Right renal pelvis (tissue), 4 donors: ENCODE measurements at places on chromosomes 1 and 21.
A peak's percentile ranks its signal among the peaks of the same experiment; 100 is the strongest.

- no peak for DNase-seq
These were observed 69.7 kb downstream of the RUNX1 start for GRCh38 chr21:34979383-34979782.

DNA sequence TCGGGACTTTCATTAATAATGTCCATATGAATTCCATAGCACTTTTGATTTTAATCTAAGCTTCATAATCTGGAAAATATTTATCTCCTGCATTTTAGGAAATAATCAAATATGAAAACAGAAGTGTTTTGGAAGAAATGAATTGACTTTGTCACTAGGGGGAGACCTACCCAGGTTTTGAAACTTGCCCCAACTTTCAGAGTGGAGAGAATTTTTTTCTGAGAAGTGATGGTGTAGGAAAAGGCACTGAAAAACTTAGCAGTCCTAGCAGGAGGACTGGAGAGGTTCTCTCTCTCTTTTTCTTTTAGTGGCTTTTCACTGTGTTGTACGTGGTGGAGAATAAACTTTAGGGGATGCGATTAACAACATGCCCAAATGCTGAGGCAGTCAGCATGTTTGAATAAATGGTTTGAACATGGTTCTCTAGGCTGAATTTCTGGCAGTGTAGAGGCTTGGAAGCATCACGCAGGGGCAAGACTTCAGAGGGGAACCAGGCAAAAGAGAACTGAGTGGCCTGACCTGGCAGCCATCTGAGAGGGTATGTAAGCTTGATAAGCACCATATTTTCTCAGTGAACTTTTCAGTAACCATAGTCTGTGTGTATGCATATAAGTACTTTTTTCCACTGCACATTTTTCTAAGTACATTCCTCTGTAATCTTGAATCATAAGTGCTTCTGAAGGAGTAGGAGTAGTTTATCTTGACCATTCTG, 68.3 kb upstream of the NEK7 start:
- no peak for DNase-seq

GRCh38 chr1:167499664-167500101, 18.6 kb downstream of the CD247 start:
- no peak for DNase-seq

DNA sequence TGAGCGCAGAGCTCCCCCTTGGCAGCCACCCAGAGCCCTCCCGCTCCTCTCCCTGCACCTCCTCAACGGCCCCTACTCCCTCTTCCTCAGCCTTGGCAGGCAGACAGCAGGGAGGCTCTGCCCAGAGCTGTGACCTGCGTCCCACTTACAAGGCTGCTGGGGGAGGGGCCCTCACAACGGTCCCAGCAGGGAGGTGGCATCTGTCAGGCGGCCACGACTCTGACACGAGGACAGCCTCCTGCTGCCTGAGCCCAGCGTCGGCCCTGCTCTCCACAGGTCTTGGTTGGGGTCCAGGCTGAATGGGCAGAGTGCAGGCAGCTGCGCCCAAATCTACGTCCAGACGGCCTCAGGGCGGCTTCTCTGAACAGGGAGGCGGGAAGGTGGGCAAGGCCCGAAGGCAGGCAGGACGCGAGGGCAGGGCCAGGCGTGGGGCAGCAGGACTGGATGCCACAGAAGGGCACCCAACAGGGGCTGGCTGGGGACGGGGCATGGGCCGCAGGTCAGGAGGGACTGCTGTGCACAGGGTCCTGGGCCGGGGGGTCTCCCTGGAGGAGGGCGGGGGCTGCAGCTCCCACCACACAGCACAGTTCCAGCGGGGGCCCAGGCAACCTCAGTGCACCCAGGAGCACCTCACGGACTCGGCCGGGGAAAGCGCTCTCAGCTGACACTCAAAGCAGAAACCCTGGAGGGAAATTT, 7.5 kb downstream of the SLC19A1 start:
- DNase-seq: peak; percentile 42

DNA sequence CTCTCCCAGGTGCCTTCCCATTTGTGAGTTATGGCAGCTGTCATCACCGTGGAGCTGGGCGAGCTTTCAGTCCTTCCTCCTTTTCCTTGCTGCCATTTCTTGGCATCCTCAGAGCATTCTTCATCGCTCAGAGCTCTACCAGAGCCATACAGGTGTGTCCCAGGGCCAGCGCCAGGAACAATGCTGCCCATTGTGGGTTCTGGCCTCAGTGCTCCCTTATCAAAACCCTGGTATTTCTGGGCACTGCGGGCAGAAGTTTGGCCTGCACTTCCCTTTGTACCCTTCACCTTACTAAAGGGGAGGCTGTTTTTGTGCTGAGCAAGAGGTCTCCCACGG, 28.5 kb downstream of the RASSF5 start:
- no peak for DNase-seq

DNA sequence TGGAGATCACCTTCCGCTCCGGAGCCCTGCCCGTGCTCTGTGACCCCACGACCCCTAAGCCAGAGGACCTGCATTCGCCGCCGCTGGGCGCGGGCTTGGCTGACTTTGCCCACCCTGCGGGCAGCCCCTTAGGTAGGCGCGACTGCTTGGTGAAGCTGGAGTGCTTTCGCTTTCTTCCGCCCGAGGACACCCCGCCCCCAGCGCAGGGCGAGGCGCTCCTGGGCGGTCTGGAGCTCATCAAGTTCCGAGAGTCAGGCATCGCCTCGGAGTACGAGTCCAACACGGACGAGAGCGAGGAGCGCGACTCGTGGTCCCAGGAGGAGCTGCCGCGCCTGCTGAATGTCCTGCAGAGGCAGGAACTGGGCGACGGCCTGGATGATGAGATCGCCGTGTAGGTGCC, 9.6 kb downstream of the SPATA46 start:
- no peak for DNase-seq

DNA sequence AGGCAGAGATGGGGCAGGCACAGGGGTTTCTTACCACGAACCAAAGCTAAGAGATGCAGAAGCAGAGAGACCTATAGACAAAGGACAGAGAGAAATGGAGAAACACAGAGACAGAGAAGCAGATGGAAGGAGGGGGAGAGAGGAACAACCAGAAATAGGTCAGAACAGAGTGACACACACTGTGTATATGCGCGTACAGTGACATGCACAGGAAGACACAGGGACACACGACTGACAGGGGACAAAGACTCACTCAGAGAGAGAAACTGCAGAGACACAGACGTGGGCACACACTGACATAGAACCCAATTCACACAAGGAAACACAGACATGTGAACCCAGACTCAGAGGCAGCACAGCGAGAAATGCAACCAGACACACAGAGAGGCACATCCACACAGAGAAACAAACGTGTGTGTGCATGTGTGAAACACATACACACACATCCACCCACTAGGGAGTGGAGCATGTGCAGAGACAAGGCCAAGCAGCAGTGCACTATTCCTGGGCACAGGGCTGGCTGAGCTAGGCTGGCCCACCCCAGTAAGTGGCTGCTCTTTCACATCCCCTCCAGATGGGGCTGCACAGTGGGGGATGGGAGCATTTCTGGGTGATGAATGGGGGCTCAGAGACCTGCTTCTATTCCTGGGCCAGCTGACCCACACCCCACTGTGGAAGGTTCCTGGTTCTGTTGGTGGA, 123.4 kb upstream of the CSF3R start:
- no peak for DNase-seq

DNA sequence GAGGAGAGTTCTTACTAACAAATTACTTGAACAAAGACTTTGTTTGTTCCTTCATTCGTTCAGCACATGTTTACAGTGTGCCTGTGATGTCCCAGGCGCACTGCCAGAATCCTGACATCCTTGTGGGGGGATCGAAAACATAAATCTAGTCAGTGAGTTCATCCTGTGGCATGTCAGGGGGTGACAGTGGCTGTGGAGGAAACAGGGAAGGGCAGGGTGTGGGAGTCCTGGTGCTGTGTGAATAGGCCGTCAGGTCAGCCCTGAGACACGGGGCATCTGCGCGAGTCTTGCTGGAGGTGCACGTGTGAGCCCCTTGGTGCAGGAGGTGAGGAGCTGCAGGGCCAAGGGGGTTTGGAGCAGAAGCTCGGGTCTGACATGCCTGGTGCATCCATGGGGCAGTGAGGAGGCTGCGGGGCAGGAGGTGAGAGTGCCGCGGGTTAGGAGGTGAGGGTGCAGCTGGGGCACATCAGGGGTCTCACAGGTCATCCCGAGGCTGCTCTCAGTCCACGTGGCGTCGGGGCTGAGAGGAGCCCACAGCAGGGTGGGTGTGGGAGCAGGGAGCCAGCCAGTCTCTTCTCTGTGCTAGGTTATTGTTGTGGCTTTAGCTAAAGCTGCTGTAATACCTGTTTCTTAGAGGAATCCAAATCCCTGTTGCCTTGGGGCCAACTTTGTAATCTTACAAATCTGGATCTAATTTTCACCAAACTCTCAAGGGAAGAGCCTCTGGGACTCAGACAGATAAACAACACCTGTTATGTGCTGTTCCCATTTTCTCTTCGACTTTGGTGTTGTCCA, 93.4 kb downstream of the PCBP3 start:
- no peak for DNase-seq

GRCh38 chr1:8415526-8416278, 97.8 kb downstream of the SLC45A1 start:
- DNase-seq: no peak

GRCh38 chr1:60222360-60223115, 149.0 kb upstream of the C1orf87 start:
- peak; percentile 8 for DNase-seq

- DNase-seq: no peak
These were observed 10.6 kb downstream of the OR2W3 start for GRCh38 chr1:247905910-247906503.

GRCh38 chr1:110107867-110108469, 4.3 kb upstream of the UBL4B start:
- DNase-seq: no peak

DNA sequence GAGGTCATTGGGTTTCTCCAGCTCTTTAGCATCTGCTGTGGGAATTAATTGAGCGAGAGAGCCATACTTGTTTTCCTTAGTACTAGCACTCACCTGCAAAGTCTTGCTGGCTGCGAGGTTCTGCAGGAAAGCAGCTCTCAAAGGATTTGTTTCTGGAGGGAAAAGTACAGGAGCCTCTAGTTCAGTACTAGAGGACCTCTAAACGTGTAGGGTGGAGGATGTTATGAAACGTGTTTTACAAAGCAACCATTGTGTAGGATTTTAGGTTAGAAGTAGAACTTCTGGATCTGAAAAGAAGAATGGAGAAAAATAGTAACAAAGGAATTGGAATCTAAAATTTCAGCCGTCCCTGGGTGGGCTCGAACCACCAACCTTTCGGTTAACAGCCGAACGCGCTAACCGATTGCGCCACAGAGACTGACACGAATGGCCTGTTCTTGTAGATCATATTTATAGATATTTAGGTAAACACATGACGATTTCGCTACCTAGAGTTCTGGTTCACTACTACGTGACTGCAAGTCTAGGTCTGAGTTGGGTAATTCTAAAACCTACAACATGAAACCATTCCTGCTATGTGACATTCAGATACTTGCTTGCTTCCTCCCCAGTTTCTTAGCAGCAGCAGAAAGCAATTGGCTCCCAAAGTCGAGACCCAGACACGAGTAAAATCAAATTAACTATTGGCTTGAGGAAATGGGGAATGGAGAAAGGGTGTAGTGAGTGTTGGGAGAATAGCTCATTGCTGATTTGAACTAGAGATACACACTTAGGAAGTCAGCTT, 60.2 kb upstream of the CFAP126 start:
- DNase-seq: no peak

DNA sequence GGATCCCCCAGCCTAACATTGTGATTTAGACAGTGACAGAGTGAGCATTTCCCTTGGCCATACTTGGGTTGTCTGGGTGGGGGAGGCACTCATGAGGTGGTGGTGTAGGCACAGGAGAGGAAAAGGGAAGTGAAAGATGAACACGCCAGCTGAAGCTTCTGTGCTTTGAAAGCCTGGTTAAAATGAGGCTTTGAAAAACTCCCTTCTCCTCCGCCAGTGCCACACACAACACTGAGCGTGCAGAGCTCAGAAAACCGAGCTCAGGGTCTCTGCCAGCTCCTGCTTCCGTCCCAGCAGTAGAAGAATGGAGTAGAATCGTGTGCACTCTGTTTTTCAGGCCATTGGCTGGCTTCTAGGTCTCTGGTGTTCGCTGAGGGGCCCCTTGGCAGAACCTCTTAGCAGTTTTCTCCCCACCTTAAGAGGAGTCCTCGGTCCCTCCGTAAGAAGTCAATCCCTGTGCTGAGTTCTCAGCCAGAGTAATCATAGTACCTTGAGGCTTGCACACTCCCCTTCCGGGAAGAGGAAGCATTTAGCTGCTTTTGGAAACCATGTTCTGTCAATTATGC, 12.9 kb downstream of the PLEKHM2 start:
- no peak for DNase-seq

GRCh38 chr1:160187407-160187806, 3.0 kb upstream of the CASQ1 start:
- DNase-seq: no peak

DNA sequence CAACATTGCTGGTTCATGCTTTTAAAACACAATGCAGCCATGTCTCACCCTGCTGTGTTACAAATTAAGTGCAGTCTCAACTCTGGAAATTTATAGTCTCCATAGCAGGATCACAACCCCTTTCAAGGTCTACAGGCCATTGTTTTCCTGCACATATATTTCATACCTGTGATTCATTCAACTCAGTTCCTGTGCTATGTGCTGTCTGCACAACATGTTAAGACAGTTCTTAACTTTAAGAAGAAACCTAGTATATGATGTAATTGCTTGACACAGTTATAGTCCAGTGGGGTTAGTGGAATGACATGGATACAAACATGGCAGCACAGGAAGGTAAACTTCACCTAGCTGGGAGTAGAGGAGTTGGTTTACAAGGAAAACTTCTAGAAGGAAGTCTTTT, 106.4 kb downstream of the IFI44 start:
- DNase-seq: no peak

DNA sequence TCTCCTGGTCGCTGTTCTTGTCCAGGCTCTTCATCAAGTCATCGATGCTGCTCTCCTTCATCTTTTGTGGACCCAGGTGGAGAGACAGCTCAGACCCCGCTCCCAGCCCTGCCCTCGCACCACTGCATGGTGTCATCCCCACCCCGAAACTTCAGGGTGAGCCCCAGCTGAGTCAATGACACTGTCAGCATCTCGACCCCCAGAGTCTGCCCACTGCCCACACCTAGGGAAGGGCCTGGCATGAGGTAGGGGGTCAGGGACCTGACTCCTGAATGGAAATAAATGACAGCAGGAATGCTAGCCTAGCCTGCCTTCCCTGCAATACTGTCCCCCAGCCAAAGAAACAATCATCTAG, 1.6 kb upstream of the S100A6 start:
- DNase-seq: no peak

- DNase-seq: no peak
These were observed 10.4 kb downstream of the CAMTA1 start for GRCh38 chr1:6795661-6796060.
